Fibroblast of pulmonary artery (primary cell): ENCODE measurements at places on chromosomes 5 and 9.

DNA sequence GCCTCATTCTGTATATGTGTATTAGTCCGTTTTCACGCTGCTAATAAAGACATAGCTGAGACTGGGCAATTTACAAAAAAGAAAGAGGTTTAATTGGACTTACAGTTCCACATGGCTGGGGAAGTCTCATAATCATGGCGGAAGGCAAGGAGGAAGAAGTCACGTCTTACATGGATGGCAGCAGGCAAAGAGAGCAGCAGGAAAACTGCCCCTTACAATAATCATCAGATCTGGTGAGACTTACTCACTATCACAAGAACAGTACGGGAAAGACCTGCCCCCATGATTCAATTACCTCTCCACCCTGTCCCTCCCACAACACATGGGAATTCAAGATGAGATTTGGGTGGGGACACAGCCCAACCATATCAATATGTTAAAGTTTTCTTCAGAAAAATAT, 49.8 kb upstream of the GPBP1 start:
- DNase-seq, result no peak

GRCh38 chr5:172866802-172867748, 33.0 kb downstream of the ERGIC1 start:
- no peak for DNase-seq

GRCh38 chr5:131644822-131645221, 9.8 kb upstream of the RAPGEF6 start:
- DNase-seq, result no peak

DNA sequence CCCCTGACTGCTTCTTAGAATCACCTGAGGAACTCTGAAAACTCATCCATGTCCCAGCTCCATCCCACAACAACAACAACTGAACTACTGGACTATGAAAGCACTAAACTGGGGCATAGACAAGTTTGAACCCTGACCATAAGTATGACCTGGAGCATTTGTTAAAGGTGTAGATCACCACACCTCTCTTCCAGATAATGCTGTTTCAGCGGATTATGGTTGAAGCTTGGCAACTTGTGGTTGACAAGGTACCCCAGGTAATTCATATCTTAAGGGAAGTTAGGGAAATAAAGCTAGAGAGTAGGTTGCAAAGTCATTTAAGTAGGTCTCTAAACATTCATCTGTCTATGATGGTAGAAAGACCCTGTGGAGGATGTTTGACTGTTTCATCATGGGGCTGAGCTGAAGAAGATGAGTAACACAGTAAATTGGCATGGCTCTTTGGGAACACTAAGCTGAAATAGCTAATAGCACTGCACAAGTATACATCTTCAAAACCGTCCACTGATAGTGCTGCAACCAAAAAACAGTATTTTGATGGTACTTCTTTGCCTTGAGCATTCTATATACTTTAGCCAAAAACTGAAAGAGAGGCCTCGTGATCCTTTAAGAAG, 80.2 kb downstream of the TMEM174 start:
- no peak for DNase-seq

- DNase-seq, result no peak
These were observed 31.6 kb downstream of the B4GALT1 start for GRCh38 chr9:33135470-33135958.

GRCh38 chr9:21607576-21607975, 125.5 kb upstream of the IFNE start:
- DNase-seq, result no peak

GRCh38 chr5:3320317-3320875, 275.2 kb upstream of the IRX1 start:
- no peak for DNase-seq

DNA sequence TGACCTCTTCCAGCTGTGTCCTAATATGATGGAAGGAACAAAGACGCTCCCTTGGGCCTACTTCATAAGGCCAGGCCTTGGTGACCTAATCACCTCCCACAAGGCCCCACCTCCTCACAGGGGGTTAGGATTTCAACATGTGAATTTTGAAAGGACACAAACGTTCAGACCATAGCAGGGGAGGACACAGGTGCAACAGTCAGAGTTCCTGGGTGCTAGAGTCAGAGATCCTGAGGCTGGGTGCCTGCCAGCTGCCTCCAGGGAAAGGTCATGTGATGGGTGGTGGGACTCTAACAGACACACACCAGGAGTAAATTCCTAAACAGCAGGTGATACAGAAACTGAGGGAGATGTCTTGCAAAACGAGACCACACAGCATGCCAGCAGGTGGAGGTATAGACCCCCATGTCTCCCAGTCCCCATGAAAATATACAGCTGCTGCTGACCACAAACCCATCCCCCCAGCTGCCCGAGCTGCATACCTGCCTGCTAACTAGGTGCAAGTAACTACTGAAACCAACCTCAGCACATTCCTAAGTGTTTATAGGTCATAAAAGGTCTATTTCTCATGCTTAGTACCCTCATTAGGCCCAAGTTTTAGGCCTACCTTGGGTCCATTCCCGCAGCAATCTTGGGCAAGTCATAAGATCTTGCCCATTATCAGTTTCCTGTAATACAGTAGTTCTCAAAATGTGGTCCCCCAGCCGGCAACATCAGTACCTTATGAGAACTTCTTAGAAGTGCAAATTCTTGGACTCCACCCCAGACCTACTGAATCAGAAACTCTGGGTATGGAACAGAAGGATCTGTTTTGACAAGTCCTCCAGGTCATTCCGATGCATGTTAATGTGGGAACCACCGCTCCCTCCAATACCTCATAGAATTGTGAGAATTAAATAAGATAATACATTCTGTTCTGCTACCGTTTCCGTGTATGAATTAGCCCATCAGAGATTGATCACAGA, 245.3 kb downstream of the ENC1 start:
- no peak for DNase-seq

DNA sequence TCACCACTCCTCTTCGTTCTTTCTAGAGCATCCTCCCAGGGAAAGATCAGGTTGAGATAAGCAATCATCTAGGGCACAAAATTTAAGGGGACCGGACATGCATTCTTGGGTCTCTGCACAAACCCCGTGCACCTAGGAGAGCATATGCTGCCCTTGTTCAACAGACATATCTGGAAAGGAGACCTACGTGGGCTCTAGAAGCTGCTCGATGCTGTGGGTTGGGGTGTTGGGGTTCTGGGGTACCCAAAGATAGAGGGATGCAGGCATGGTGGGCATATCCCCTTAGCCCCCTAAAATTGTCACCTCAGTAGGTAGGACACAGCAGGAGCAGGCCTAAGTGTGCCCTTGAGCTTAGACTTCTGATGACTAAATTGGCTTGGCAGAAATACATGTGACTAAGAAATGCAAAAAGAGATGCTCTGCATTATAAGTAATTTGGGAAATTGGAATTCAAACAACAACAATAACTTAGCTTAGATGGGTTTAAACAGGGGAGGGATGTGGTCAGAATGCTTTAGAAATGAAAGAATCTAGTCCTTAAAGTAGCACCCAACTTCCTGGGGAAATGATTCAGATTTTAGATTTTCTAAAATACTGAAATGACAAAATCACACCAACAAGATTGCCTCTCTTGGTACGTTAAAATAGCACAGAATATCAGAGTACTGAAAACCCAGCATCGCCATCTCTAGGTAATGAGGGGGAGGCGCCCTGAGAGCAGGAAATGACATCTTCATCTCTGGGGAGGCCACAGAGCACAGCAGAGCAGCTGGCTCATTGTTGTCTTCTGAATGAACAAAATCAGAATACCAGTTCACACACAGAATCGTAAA, 172.3 kb downstream of the GNA14 start:
- DNase-seq, result peak; percentile 84

DNA sequence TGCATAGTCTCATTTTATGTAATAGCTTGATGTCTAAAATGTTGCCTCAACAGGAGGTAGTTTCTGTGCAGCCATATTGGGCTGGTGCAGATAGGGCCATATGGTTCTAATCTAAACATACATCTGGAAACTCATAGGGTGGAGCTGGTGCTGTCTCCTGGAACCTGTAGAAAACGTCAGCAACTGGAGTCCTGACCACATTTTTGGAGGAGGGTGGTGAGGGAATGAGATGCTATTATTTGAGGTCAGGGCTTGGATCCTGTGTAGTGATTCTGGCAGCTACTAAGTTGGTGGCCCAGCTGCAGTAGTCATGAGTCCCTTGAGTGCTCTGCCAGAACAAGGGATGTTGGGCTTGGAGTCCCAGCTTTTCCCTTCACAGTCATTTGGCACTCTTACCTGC, 14.1 kb downstream of the MAN2A1 start:
- DNase-seq, result no peak
